ENCODE measurements at places on chromosomes 16 and 17. TPM values are rescaled to one million over a fixed set of nuclear protein-coding genes. Genes with fewer than 3 reads are reported as not detected.

DNA sequence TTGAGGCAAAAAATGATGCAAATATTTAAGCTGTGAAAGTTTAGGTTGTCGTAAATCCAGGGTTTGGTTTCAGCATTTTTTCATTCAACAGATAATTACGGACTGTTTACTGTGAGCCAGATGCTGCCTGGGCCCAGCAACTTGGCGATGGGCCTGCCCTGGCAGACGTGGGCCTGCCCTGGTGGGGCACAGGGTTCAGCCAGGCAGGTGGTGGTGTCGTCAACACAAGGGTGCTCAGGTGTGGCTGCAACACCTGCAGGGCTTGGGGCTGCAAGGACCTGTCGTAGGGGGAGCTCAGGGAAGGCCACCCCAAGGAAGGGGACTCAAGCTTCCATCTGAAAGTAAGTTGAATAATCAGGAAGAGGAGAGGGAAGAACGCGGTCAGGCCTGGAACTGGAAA lies 15.1 kb downstream of the ZC3H18 start:
- H3K36me3 ChIP-seq, result peaks cover 10% of the 10 kb centered on the region
- no peak overlapping the region for H3K27ac ChIP-seq
- no peak overlapping the region for H3K4me3 ChIP-seq
- no peak for DNase-seq

DNA sequence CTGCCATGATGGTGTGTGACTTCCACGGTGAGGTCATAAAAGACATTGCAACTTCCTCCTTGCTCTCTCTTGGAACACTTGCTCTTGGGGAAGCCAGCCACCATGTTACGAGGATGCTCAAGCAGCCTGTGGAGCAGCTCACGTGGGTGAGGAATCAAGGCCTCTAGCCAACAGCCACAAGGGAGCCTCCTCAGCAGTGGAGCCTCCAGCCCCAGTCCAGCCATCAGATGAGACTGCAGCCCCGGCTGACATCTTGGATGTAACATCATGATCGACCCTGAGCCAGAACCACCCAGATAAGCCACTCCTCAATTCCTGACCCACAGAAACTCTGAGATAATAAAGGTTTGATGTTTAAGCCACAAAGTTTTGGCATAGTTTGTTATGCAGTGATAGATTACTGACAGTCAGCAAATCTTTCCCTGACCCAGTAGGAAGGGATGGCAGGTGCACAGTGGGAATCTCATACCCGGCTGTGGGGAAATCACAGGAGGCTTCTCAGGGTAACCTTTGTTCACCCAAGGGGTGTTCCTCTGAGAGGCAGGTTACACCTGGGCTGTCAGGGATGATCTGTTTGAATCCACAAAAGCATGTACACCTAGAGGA lies 23.3 kb upstream of the GINS2 start:
- no peak for DNase-seq
- no peak overlapping the region for H3K4me3 ChIP-seq
- H3K27ac ChIP-seq, result no peak overlapping the region
- H3K36me3 ChIP-seq, result no peaks in the 10 kb centered on the region
- peaks cover 15% of the 10 kb centered on the region for H3K4me1 ChIP-seq

DNA sequence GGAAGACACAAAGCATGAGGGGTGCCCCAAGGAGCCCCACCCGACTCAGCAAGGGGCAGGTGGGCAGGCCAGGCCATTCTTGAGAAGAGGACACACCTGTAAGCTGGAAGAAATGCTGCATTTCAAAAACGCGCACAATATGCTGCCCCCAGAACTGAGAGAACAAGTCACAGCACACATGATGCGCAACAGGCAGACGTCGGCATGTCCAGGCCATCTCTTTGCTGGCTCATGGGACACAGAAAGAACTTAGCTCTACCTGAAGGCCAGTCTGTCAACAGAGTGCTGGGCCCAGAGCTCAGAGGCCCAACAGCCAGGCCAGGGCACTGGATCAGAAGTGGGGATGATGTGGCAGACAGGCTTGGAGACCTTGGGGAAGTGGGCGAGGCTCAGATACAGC lies 18.0 kb downstream of the KIFC3 start:
- DNase-seq, result no peak
- H3K4me1 ChIP-seq, result no peaks in the 10 kb centered on the region
- H3K4me3 ChIP-seq, result no peak overlapping the region
- no peak overlapping the region for H3K27ac ChIP-seq

DNA sequence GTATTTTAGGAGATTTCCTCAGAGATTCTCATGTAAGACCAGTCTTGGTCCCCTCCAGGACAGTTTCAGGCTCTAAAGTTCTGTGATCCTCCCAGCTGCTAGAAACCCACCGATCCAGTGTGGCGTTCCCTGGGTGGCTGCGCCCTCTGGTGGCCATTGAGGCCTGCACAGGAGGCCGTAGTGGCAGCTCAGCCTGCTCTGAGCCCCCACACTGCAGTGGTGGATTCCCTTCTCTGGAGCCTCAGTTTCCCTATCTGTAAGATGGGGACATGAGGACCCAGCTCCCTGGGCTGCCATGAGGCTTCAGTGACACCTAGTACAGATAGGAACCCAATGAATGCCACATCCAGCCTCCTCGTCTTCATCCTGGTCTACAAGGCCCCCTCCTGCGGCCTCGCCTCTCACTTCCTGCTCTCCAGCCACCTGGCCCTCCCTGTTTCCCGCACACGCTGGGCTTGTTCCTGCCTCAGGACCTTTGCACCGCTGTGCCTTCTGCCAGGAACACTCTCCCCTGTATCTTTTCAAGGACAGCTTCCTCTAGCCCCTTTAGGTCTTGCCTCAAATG lies 16.5 kb downstream of the CCDC102A start:
- H3K27ac ChIP-seq, result no peak overlapping the region
- no peaks in the 10 kb centered on the region for H3K36me3 ChIP-seq
- H3K4me3 ChIP-seq, result peak overlapping the region; percentile 69
- DNase-seq, result peak; percentile 92

Gene FGF11
- 4.8 TPM for total RNA-seq

Gene SLC2A4
- 0.42 TPM for total RNA-seq

Gene NTN1
- total RNA-seq, result 0.76 TPM

Data from glutamatergic neuron (in vitro differentiated cells).